ENCODE measurements at places on chromosomes 3 and 15.

- no peak for DNase-seq
Observed at GRCh38 chr3:57935539-57935938, 72.7 kb upstream of the FLNB start.

DNA sequence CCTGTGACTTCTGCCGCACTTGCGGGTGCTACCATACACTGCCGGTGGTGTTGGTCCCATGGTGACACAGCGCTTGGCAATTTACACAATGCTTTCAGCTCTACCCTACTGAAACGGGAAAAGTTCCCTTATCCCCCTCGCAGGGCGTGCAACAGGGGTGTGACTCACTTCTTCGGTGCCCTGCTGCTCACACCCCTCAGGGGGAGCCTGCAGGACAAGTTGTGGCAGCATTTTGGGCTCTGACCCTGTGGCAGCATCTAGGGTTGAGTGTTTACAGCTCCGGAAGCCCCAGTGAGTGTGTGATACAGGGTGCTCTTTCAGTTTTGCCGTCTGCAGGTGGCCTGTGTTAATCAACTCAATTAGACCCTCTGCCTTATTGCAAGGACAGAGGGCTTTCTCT, 324.7 kb upstream of the RGMA start:
- DNase-seq = no peak

GRCh38 chr3:39188271-39189149, 3.9 kb downstream of the XIRP1 start:
- DNase-seq = no peak

GRCh38 chr15:71434774-71435173, 319.5 kb downstream of the THSD4 start:
- DNase-seq = no peak

- no peak for DNase-seq
Observed at GRCh38 chr3:123130079-123130750, 63.4 kb downstream of the PDIA5 start.

GRCh38 chr15:90367576-90367975, 15.5 kb downstream of the ZNF774 start:
- no peak for DNase-seq
